A549 treated with RU486 at 1 μM for 4 hours (cell line): ENCODE measurements at places on chromosomes 4 and X. TPM values are rescaled to one million over a fixed set of nuclear protein-coding genes. Genes with fewer than 3 reads are reported as not detected.

The TCP11X2 gene
- not detected in 5 replicates for total RNA-seq

The ASMT gene
- 0.09 to 0.34 TPM (median 0.30 TPM) in 3 of 5 replicates, not detected in the others for total RNA-seq

The SCFD2 gene
- total RNA-seq: 6.3 to 8.1 TPM (median 7.4 TPM) in 5 replicates

The DUSP9 gene
- 0.89 to 2.1 TPM (median 1.4 TPM) in 5 replicates for total RNA-seq

The BTK gene
- 0.08 to 0.37 TPM (median 0.23 TPM) in 5 replicates for total RNA-seq

The USP11 gene
- total RNA-seq: 48.3 to 54.7 TPM (median 52.1 TPM) in 5 replicates

The FHL1 gene
- total RNA-seq: 21.8 to 26.5 TPM (median 24.0 TPM) in 5 replicates

The MAGEA12 gene
- 0.08 to 0.20 TPM (median 0.13 TPM) in 4 of 5 replicates, not detected in the other for total RNA-seq

The P2RY8 gene
- total RNA-seq: 0.02 to 0.04 TPM in 2 of 5 replicates, not detected in the others

The CLDN22 gene
- not detected in 5 replicates for total RNA-seq

The SLC2A9 gene
- 0.21 to 1.00 TPM (median 0.39 TPM) in 5 replicates for total RNA-seq

The ADH1B gene
- total RNA-seq: not detected in 5 replicates

The POLN gene
- total RNA-seq: 0.37 to 1.1 TPM (median 0.83 TPM) in 5 replicates
